ENCODE measurements at places on chromosomes 3 and 15. TPM values are rescaled to one million over a fixed set of nuclear protein-coding genes. Genes with fewer than 3 reads are reported as not detected.

DNA sequence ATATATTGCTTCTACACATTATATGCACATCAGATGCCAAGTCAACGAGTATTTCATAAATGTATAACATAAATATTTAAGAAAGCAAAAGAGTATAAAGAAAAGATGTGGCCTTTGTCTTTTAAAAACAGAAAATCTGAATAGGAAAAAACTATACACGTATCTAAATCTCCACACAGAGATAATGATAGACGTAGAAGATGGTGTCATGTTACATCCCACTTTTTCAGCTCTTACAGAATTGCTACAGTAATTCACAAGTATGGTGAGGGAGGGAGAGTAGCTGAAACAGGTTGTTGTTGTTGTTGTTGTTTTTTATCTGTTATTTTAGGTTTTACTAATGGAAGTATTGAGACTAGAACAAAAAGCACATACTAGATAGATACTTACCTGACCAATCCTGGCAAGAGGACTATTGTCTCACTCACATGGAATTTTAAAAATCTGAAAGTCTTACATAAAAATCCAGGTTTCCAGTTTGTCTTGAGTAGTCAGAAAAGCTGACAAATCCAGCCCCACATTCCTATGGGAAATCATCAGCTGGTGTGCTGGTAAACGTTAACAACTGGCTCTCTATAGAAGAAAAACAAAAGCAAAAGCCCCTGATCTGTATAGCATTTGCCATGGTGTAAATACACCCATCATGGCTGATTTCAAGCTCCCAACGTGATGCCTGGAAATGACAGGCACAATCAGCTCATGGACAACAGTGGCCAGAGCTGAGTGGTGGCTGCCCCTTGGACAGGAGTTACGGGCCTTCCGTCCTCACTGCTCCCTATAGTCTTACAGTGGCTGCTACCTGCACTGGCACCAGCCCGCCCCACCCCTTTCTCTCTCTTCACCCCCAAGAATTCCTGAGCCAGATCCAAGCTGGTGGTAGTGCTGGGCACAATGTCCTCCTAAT, 47.4 kb upstream of the VGLL4 start:
- DNase-seq, result no peak

CLN6 gene
- polyA plus RNA-seq, result 34.4 TPM

FRMD5 gene
- 1.5 TPM for polyA plus RNA-seq

DNA sequence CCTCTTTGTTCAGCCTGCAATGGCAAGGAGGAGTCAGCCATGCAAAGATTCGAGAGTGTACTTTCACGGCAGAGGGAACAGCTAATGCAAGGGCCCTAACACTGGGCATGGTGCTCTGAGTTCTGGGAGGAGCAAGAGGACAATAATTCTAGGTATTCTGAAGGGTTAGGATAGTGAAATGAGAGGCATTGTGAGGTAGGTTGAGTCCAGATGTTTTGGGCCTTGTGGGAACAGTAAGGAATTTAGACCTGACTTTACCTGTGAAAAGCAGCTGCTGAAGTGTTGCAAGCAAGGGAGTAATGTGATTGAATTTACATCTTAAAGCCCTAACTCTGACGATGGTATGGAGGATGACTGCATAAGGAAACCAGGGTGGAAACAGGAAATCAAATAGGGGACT, 211.6 kb downstream of the CNTN3 start:
- DNase-seq, result no peak

ISL2 gene
- 0.14 TPM for polyA plus RNA-seq

DNA sequence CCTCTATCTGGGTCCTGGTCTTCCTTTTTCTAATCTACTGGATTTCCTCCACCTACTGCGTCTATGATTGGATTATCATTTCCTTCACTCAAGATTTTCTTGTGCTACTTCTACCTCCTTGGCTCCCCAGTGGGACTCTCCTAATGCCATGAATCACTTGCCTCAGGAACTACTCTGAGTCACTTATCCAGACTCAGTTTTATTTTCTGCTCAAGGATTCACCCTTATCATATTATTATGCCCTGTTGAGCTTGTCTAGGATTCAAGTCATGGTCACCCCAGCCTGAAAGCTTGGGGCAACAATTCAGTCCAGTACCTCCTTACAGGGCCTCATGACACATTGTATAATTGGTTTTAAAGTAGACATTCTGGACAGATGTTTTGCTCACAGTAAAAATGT, 968.1 kb downstream of the ROBO1 start:
- no peak for DNase-seq

GRCh38 chr15:48318131-48318530, 13.1 kb upstream of the DUT start:
- DNase-seq, result no peak

DNA sequence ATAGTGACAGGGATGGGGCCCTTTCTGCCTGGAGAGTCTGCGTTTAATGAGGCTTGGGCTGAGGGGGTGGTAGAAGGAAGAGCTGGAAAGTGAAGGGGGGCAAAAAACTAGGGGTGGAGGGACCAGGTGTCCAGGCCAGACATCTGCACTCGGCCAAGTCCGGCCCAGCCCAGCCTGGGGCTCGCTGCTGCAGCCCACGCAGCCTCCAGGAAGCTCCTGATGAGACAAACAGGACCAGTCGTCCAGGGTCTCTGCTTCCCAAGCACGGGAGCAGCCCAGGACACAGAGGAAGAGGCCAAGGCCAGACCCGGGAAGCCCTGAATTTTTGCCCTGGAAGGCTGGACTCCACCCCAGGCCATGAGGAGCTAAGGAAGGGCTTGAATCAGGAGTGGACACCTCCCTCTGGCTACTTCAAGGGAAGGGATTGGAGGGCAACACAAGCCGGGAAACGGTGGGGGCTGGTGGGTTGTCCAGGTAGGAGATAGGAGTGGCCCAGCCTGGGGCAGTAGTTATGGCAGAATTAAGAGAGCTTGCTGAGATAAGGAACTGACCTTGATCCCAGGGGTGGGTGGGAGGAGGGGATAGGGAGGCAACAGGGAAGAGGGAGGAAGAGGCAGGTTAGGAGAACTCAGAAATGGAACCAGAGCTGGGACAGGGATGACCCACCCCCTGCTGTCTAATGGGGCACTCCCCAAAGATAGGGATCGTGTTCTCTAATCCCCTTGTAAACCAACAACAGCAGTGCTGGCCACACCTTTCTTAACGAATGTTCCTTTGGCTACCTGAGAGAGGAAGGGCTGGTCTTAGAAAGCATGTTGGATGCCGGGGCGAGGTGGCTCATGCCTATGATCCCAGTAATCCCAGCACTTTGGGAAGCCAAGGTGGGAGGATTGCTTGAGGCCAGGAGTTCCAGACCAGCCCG, 89.5 kb downstream of the ANP32A start:
- no peak for DNase-seq

GRCh38 chr3:190034446-190034845, 86.3 kb downstream of the P3H2 start:
- no peak for DNase-seq
